ENCODE measurements at places on chromosomes 13 and 19. TPM values are rescaled to one million over a fixed set of nuclear protein-coding genes. Genes with fewer than 3 reads are reported as not detected.

FTL gene
- 2,124 TPM for total RNA-seq

DNA sequence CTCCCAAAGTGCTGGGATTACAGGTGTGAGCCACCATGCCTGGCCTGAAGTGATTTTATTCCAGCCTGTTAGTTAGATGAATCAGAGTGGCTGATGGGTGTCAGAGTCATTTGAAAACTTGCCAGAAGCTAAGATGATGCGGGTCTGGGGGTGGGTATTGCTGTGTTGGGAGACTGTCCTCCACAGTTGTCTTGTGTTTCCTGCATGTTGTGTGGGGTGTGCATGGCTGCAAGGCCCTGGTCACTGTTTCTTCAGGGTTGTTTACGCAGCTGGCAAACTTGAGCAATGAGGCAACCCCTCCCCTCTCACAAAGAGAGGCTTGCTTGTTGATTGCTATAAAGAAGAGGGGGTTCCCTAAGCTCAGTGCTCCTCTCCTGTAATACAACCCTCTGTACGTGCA lies 71.8 kb downstream of the TRPM4 start:
- no peak for DNase-seq

DNA sequence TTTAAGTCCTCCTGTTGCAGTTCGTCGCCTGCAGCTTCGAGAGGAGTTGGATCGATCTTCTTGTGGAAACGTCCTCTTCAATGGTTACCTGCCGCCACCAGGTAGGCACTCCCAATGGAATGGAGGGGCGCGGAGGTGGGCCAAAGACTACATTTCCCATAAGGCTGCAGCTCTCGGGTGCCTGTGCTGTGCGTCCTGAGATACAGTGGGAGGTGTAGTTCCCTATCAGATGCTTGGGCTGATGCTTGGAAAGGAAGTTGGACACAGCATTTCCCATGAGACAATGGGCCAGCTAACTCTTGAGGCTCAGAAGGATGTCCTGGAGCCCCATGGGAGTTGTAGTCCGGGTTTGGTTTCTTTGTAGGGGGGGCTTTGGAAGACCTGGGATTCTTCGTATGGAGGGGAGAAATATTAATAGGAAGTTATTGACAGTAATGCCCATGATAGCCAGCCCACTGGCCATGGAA lies 1.8 kb downstream of the SHKBP1 start:
- DNase-seq, result no peak

DNA sequence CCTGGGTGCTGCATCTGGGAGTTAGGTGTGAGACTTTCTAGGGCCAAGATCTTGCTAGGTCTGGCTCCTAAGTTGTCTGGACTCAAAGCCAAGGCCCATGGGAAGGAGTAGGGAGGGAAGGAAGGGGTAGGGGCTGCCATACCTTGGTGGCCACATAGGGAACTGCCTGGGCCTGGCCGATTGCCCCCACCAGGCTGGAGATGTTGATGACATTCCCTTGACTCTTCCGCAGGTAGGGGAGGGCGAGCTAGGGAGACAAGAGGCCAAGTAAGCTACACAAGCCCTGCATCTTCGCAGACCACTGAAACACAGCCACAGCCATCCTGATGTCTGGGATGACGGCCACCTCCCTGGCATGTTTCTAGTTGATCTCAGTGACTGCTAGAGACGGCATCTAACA lies 4.1 kb upstream of the BCAT2 start:
- DNase-seq, result no peak

CCDC106 gene
- total RNA-seq, result 17.7 TPM

SYDE1 gene
- 12.2 TPM for total RNA-seq

Measured in prostate gland (tissue), 2 donors.